Kidney epithelial cell (primary cell): ENCODE measurements at places on chromosomes 3 and 15. TPM values are rescaled to one million over a fixed set of nuclear protein-coding genes. Genes with fewer than 3 reads are reported as not detected.

DNA sequence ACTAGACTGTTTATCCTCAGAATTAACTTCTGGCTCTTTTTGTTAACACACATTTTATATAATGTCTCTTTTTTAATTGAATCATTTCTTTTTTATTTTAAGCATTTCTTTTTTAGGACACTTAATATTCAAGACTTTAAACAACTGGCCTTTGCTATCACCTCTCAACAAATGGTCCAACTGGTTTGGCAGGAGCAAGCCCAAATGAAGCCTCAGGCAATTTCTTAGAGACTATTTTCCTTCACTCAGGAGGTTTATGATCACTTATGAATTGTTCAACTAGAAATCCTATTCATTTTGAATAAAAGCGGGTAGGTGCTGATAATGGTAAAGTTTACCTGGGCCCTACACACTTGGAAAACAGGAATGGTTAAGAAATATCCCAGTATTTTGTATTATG is 705.6 kb upstream of the GBE1 start:
- no peak for DNase-seq

The AP3S2 gene
- total RNA-seq: 47.1 and 66.6 TPM in 2 replicates

DNA sequence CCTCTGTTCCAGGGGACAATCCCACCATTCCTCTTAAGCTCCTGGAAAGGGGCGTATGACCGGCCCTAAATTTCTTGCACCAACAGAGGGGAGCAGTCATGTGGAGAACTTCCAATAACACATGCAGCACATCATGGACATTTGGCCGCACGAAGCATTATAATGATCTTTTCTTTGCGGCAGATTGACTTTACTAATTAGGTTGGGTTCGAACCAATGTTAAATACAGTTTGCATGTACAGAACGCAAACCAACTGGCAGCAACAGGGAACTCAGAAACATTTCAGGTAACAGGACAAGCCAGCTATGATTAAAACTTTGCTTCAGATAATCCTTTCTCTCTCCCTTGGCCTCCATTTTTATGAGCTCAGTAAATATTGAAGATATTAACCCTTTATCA is 100.8 kb upstream of the ADPGK start:
- no peak for DNase-seq

The ZNF620 gene
- 6.2 and 10.8 TPM in 2 replicates for total RNA-seq

- DNase-seq: peak; percentile 70
Measured at GRCh38 chr3:98966862-98967546, 65.5 kb upstream of the DCBLD2 start.

- DNase-seq: no peak
Measured at GRCh38 chr3:129684270-129684669, 77.8 kb upstream of the PLXND1 start.

- no peak for DNase-seq
Measured at GRCh38 chr15:85164841-85165466, 183.3 kb downstream of the PDE8A start.

DNA sequence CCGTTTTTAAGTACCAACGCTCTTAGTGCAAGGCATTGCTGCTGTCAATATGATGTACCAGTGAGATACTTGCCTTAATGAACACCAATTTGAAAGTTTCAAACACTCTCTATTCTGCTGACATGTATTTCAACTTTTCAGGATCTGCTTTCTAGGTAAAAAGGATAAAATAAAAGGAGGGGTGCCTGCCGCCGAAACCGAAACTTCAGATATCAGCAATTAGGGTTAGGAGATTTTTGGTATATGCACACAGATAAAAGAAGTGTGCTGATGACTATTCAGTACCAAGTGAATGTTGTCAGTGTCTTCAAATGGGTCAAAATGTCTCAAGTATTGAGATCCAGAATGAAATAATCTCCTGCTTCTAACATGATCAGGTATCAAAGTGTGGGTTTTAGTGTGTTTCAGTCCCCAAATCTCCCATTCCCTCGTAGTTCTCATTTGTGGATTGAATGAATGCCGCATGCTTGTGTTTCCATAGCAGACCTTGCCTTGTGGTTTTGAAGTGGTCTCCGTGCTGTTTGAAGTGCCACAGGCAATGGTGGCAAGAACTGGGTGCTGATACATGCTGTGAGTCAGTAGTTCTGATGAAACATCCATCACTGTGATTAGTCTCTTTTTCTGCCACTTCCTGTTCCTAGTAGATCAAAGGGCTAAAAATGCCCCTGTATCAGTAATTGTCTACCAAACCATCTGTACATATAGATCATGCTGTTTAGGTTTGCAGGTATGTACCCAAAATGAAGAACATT is 22.5 kb downstream of the CHST14 start:
- no peak for DNase-seq

The ESYT3 gene
- total RNA-seq: 1.9 and 3.5 TPM in 2 replicates

DNA sequence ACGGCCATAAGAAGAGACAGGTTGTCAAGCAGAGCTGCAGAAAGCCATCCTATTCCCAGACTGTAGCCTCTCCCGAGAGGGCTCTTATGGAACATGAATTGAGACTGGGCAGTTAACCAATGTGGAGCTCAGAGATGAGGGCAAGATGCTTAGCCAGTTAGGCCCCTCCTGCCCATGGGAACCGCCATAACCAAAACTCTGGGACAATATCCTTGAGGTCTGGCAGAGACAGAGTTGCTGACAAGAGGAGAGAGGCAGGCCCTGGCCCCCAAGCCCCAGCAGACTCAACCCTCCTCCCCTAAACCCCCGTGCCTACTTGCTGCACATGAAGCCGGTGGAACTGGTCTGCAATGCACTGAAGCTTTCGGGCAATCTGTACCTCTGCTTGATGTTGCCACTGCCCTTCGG is 4.8 kb downstream of the BMF start:
- DNase-seq: no peak

GRCh38 chr3:160449636-160450598 is at the start of gene TRIM59:
Gene TRIM59, minus strand, starts transcription at chr3:160449786. Its CDS starts 10,603 bp downstream, at chr3:160439183.
- peak; percentile 93 for DNase-seq

- DNase-seq: no peak
Measured at GRCh38 chr15:68385240-68385561, 46.8 kb downstream of the ITGA11 start.

DNA sequence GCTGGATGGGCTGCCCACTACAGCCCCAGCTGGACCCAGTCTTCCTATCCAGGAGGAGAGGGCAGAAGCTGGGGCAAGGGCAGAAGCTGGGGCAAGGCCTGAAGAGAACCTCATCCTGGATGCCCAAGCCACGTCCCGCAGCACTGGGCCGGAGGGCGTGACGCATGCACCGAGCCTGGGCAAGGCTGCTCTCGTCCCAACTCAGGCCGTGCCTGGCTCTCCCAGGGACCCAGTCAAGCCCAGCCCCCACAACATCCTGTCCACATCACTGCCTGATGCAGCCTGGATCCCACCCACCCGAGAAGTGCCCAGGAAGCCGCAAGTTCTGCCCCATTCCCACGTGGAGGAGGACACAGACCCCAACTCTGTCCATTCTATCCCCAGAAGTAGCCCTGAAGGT is 22.3 kb downstream of the FBLN2 start:
- DNase-seq: no peak

DNA sequence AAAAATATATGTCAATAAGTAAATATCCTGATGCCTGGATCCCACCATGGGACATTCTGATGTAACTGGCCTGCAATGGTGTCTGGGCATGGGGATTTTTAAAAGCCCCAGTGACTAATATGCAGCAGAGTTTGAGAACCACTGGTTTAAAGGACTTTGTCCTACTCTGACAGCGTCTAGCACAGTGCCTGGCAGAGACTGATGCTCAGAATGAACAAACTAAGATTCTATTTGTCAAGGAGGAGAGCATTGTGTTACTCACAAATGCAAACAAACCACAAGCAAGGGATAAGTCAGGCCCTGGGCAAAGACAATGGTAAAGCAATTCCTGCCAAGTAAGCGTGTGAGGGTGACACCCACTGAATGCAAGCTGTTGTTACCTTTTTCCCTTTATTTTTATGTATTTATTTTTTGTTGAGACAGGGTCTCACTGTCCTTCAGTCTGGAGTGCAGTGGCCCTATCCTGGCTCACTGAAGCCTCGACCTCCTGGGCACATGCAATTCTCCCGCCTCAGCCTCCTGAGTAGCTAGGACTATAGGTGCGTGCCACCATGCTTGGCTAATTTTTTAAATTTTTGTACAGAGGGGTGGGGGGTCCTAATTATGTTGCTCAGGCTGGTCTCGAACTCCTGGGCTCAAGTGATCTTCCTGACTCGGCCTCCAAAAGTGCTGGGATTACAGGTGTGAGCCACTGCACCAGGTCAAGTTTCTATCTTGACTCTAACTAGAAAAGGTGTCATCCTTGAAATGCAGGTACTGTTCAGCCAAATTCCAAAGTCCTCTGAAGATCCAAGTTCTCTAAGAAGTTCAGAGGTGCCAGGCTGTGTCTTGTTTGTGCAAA is 909 bp upstream of the GPD1L start:
- no peak for DNase-seq

The CCR4 gene
- not detected in 2 replicates for total RNA-seq

The POPDC2 gene
- 1.0 and 4.9 TPM in 2 replicates for total RNA-seq

DNA sequence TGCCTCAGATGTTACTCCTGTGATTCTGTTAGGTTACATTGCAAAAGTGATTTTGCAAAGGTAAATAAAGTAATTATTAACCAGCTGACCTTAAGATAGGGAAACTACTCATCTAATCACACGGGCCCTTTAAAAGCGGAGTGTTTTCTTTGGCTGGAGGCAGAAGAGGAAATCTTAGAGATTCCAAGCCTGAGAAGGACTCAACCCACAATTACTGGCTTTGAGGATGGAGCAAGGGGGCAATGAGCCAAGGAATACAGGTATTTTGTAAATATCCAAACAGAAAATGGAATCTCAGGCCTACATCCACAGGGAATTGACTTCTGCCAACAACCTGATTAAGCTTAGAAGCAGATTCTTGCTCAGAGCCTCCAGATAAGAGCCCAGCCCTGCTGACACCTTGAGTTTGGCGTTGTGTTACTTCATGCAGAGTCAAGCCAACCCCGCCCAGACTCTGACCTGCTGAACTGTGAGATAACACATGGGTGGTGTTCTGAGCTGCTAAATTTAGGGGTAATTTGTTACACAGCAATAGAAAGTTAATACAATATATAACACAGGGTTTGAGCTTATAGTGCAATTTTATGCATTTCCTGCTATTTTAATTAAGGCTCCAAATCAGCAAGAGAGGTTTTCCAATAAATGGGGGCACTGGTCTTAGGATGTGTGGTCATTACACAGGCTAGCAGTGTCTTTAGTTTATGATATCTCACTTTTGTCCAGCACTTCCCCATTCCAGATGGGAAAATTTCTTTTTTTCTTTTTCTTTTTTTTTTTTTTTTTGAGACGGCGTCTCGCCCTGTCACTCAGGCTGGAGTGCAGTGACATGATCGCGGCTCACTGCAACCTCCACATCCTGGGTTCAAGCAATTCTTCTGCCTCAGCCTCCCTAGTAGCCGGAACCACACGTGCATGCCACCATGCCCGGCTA is 19.5 kb downstream of the NFKBIZ start:
- DNase-seq: no peak

The POLQ gene
- total RNA-seq: 1.3 and 2.0 TPM in 2 replicates
